ENCODE measurements at places on chromosomes 7 and 10.

DNA sequence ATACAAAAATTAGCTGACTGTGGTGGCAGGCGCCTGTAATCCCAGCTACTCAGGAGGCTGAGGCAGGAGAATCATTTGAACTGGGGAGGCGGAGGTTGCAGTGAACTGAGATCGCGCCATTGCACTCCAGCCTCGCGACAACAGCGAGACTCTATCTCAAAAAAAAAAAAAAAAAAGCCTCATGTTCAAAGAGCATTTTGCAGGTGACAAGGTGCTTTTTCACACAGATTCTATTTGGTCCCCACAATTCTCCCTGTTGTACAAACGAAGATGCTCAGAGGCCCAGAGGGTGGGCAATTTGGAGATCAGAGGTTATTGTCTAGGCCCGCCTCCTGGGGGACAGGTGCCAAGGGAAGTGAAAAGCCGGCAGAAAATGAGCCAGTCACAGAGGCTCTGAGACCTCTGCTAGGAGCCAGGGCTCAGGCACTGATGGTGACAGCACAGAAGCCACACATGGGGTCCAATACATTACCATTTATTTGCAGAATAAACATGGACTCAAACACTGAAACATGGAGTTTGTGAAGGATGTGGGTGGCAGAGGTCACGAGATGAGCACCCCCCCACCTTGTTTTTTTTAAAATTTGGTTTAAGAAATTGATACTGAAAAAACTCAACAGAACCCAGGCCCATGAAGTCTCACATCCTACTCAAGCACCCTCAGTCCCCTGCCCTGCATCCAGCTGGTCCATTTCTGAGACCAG, 882 bp upstream of the GAL3ST4 start:
- no peak overlapping the region for H3K4me3 ChIP-seq
- no peak for DNase-seq
- no peaks in the 10 kb centered on the region for H3K27me3 ChIP-seq
- H3K36me3 ChIP-seq = no peaks in the 10 kb centered on the region

DNA sequence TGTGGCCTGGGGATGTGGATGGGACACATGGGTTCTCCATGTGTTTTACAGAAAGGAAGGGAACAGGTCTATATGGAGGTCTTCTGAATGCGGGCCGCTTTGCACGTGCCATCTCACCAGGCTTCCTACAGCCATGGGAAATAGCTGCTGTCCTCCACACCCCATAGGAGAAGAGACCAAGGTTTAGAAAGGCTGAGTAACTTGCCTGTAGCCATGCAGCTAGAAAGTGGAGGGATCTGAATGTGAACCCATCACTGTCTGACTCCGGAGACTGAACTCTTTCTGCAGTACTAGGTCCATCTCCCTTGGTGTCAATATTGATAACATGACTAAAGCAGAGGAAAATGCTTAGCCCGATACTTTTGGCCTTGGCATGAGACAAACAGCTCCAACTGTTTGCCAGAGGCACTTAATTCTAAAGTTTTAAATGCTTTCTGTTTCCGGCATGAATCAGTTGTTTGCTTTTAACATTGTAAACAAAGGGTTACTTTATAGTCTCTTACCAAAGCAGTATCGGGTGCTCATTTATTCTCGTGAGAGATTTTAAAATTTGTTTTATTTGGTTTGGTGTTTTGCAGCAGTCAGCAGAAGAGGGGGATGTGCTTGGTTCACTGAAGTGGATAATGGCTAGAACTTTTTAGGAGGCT, 64.8 kb upstream of the LOXL4 start:
- H3K27me3 ChIP-seq = no peaks in the 10 kb centered on the region
- H3K4me3 ChIP-seq = no peak overlapping the region
- no peaks in the 10 kb centered on the region for H3K36me3 ChIP-seq
- DNase-seq = no peak

- no peak overlapping the region for H3K27ac ChIP-seq
- no peaks in the 10 kb centered on the region for H3K27me3 ChIP-seq
These were observed 83.9 kb upstream of the SDK1 start for GRCh38 chr7:3217166-3217565.

GRCh38 chr10:21334891-21335696, 190.4 kb downstream of the SKIDA1 start:
- no peak overlapping the region for H3K27ac ChIP-seq
- H3K4me3 ChIP-seq = no peak overlapping the region
- no peaks in the 10 kb centered on the region for H3K36me3 ChIP-seq
- H3K4me1 ChIP-seq = peaks cover 19% of the 10 kb centered on the region
- DNase-seq = no peak

- no peak for DNase-seq
- no peaks in the 10 kb centered on the region for H3K27me3 ChIP-seq
- no peak overlapping the region for H3K27ac ChIP-seq
- peaks cover 12% of the 10 kb centered on the region for H3K4me1 ChIP-seq
- no peak overlapping the region for H3K4me3 ChIP-seq
These were observed 32.3 kb downstream of the HSPA12A start for GRCh38 chr10:116710076-116710475.

DNA sequence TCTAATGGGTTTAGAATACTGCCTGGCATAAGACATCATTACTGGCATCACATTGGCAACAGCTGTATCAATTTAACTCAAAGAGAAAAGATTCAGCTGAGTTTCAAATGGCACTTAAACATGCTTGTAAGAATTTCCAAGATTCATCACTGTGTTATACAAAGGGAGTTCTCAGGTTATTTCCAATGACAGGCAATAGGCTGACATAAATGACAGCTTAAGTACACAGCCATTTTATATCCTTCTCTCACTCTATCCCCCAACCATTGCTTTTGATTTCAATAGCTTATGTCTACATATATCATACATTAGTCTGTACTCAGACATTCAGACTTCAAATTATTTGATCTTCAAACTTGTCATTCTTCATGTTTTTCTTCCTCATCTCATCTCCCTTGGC, 45.5 kb upstream of the CABCOCO1 start:
- DNase-seq = no peak
- H3K27ac ChIP-seq = no peak overlapping the region
- no peaks in the 10 kb centered on the region for H3K36me3 ChIP-seq
- no peaks in the 10 kb centered on the region for H3K27me3 ChIP-seq
- no peaks in the 10 kb centered on the region for H3K4me1 ChIP-seq
- H3K4me3 ChIP-seq = no peak overlapping the region

GRCh38 chr7:84784450-84784849, 402.4 kb downstream of the SEMA3D start:
- no peaks in the 10 kb centered on the region for H3K36me3 ChIP-seq
- H3K27me3 ChIP-seq = no peaks in the 10 kb centered on the region
- no peak overlapping the region for H3K4me3 ChIP-seq
- H3K4me1 ChIP-seq = no peaks in the 10 kb centered on the region
- no peak for DNase-seq
- H3K27ac ChIP-seq = no peak overlapping the region
